Heart left ventricle (tissue), 16 donors: ENCODE measurements at places on chromosomes 1 and 21. TPM values are rescaled to one million over a fixed set of nuclear protein-coding genes. Genes with fewer than 3 reads are reported as not detected.

The MRAP gene
- 6.5 TPM for polyA plus RNA-seq

The PGBD2 gene
- 2.1 TPM for polyA plus RNA-seq

The RCSD1 gene
- polyA plus RNA-seq = 14.2 TPM

The CTSK gene
- 2.1 TPM for polyA plus RNA-seq

The SLC2A5 gene
- 0.86 TPM for polyA plus RNA-seq

The ASAP3 gene
- polyA plus RNA-seq = 40.0 TPM

The EVA1C gene
- 22.8 TPM for polyA plus RNA-seq

The KIF17 gene
- 3.4 TPM for polyA plus RNA-seq

The CCDC18 gene
- 1.7 TPM for polyA plus RNA-seq

The RGS2 gene
- polyA plus RNA-seq = 20.5 TPM

The SLFNL1 gene
- polyA plus RNA-seq = 0.12 TPM

The MPZL1 gene
- 7.0 TPM for polyA plus RNA-seq

The TRAF5 gene
- polyA plus RNA-seq = 2.1 TPM

The NPL gene
- polyA plus RNA-seq = 2.3 TPM

The CFAP107 gene
- not detected for polyA plus RNA-seq

The FMOD gene
- 3.0 TPM for polyA plus RNA-seq

The PEF1 gene
- polyA plus RNA-seq = 36.1 TPM

The LCE6A gene
- not detected for polyA plus RNA-seq

The FAM72C gene
- polyA plus RNA-seq = 0.08 TPM

The KCNA3 gene
- 0.06 TPM for polyA plus RNA-seq

The SPTA1 gene
- 0.06 TPM for polyA plus RNA-seq

The GBP6 gene
- not detected for polyA plus RNA-seq

The ABCA4 gene
- 0.08 TPM for polyA plus RNA-seq

The EPHB2 gene
- polyA plus RNA-seq = 0.11 TPM

The PIK3R3 gene
- 49.0 TPM for polyA plus RNA-seq

The RIPPLY3 gene
- not detected for polyA plus RNA-seq

The TMOD4 gene
- polyA plus RNA-seq = not detected

The TAGLN2 gene
- 226 TPM for polyA plus RNA-seq

The OLIG2 gene
- not detected for polyA plus RNA-seq

The FCRL4 gene
- polyA plus RNA-seq = not detected

The TMEM200B gene
- 1.5 TPM for polyA plus RNA-seq

The CCSAP gene
- polyA plus RNA-seq = 1.4 TPM

The DMRTA2 gene
- not detected for polyA plus RNA-seq

The BMP8B gene
- polyA plus RNA-seq = 0.19 TPM

The RIMS3 gene
- 0.30 TPM for polyA plus RNA-seq

The FRRS1 gene
- 6.6 TPM for polyA plus RNA-seq

The AGT gene
- polyA plus RNA-seq = 44.2 TPM

The IGSF9 gene
- 0.06 TPM for polyA plus RNA-seq

The LENEP gene
- polyA plus RNA-seq = not detected

The SYF2 gene
- 60.3 TPM for polyA plus RNA-seq

The GSTM3 gene
- polyA plus RNA-seq = 53.1 TPM

The THEM5 gene
- not detected for polyA plus RNA-seq

The AHCYL1 gene
- 23.8 TPM for polyA plus RNA-seq

The KRTAP7-1 gene
- polyA plus RNA-seq = not detected

The OR2L13 gene
- polyA plus RNA-seq = not detected

The SYCP1 gene
- not detected for polyA plus RNA-seq

The JTB gene
- 222 TPM for polyA plus RNA-seq

The ANKRD65 gene
- polyA plus RNA-seq = 0.86 TPM

The JAM2 gene
- 19.2 TPM for polyA plus RNA-seq

The THRAP3 gene
- polyA plus RNA-seq = 27.9 TPM

The RXRG gene
- 0.91 TPM for polyA plus RNA-seq
